ENCODE measurements at places on chromosomes 13 and 19.

GRCh38 chr13:98508280-98508679, 68.6 kb downstream of the STK24 start:
- DNase-seq, result no peak

DNA sequence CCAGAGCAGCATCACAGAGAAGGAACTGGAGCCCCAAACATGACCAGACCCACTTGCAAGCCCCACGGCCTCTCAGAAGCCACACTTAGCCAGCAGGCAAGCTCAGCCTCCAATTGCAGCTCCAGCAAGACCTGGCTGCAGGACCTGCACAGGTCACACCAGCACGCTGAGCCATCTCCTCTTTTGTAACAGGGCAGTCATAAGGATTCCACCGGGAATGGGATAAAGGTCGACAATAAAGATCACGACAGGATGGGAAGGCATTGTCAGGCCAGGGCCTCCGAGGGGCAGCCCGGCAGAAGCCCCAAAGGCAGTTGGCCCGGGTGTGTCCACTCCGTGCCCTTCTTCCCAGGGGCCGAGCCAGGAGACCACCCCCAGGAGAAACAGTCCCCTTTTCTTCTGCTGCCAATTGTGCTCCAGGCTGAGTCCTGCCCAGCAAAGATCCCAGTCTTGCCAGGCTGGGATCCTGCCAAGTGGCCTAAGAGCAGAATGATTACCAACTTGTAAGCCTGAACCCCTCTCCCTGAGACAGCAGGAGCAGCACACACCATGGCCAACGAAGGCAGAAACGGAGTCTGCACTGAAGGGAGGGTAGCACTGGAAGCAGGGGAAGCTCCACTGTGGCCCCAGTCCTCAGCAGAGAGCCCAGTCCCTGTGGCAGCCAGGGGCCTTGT, 12.5 kb downstream of the PEPD start:
- DNase-seq, result no peak

DNA sequence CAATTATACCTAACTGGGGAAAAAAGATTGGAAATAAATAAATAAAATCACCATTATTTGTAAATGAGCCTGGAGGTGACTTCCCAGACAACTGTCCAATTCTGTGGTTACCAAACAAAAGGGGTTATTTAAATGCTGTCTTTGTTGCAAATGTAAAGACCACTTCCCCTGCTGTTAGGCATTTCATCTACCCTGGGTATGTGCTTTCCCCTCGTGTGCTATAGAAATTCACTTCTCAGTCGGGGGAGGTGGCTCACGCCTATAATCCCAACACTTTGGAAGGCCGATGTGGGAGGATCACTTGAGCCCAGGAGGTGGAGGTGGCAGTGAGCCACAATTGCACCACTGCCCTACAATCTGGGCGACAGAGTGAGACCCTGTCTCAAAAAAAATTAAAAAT, 101.9 kb upstream of the AKAP11 start:
- no peak for DNase-seq

- DNase-seq, result no peak
These were observed 26.7 kb upstream of the NPAS1 start for GRCh38 chr19:46992699-46993535.

GRCh38 chr13:36261976-36262375, 35.6 kb downstream of the CCDC169 start:
- DNase-seq, result no peak

DNA sequence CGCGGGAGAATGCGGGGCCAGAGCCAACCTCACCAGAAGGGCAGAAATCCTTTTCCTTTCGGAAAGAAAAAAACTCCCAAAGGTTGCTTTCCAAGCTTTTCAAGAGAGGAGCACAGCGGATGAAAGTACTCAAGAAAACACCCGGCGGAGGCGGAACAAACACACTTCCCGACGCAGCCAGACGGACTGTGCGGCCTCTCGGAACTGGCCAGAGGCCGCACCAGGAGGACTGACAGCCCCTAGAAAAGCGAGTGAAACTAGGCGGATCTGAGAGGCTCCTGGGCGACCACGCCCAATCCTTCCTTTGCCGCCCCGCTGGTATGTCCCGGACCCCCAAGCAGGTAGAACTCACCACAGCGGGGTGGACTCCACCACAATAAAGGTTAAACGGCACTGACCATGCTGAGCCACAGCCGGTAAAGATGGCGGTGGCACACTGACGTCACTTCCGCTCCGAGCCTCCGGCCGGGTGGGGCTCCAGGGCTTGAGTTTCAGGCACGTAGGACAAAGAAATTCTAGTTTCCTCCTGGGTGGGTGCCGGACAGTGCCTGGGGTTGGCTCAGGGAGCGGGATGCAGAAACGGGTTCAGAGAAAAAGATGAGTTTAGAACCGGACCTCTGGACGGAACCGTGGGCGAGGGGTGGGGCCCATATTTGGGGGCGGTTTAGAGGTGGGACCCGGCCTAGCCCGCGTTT, at the start of gene ZNF562:
TSS of gene ZNF562 (minus strand) at position 438 of the 695 bp plus-strand sequence. CDS start 14,356 bp downstream, outside the sequence.
- DNase-seq, result peak; percentile 66

- no peak for DNase-seq
These were observed 54.1 kb downstream of the DNAJC15 start for GRCh38 chr13:43077461-43077860.

DNA sequence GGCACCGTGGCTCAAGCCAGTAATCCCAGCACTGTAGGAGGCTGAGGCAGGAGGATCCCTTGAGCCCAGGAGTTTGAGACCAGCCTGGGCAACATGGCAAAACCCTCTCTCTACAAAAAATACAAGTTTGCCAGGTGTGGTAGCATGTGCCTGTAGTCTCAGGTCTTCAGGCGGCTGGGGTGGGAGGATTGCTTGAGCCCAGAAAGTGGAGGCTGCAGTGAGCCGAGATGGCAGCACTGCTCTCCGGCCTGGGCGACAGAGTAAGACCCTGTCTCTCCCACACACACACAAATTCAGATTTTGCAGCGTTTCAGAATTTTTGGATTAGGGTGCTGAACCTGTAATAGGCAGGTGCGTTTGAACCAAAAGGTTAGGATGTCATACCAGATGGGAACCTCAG, 2.2 kb downstream of the RPS11 start:
- no peak for DNase-seq

DNA sequence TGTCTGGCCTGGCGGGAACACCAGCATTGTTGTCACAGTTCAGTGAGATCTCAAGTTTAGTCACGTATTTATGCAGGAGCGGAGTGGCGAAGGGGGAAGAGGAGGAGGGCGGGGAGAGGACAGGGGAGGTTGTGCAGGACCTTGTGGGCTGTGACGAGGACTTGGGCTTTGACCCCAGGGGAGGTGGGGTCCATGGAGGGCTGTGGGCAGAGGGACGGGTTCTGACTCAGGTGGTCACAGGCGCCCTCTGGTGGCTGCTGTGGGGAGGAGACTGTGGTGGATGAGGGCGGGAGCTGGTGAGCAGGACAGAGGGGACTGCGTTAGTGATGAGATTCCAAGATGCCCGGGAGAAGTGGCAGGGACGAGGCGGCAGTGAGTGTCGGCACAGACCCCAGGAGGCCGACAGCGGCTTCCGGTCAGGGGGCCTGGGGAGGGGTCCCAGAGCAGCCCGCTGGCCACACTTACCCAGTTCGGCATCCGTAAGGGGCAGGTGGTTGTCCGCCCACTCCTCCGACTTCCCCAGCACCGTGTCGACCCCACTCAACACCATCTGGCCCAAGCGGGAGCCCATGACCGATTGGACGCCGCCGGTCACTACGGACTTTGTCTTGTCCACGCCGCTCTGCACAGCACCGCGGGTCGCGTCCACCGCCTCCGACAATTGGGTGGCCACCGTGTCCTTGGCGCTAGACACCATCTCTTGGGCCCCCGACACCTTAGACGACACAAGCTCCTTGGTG, 15.7 kb downstream of the PLIN3 start:
- no peak for DNase-seq

GRCh38 chr19:43820098-43820883, 6.8 kb upstream of the ZNF283 start:
- DNase-seq, result no peak

DNA sequence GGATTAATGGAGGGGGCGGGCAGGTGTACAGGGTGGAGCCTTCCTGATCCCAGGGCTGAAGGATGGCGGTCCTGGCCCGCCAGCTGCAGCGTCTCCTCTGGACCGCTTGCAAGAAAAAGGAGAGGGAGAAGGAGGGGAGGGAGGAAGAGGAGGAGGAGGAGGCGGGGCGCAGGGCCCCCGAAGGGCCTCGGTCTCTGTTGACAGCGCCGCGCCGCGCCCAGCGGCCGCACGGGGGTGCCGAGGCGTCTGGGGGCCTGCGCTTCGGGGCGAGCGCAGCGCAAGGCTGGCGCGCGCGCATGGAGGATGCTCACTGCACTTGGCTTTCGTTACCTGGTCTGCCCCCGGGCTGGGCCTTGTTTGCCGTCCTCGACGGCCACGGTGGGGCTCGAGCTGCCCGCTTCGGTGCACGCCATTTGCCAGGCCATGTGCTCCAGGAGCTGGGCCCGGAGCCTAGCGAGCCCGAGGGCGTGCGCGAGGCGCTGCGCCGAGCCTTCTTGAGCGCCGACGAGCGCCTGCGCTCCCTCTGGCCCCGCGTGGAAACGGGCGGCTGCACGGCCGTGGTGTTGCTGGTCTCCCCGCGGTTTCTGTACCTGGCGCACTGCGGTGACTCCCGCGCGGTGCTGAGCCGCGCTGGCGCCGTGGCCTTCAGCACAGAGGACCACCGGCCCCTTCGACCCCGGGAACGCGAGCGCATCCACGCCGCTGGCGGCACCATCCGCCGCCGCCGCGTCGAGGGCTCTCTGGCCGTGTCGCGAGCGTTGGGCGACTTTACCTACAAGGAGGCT, at the start of gene PPM1N:
TSS of gene PPM1N (plus strand) at position 33 of the 785 bp plus-strand sequence. CDS start at position 63, 30 bp downstream.
- DNase-seq, result no peak

GRCh38 chr13:95209109-95209508, 92.1 kb downstream of the ABCC4 start:
- no peak for DNase-seq

- no peak for DNase-seq
These were observed 19.6 kb upstream of the NFIC start for GRCh38 chr19:3346677-3347353.

GRCh38 chr13:50275392-50276063, 260.3 kb downstream of the KCNRG start:
- DNase-seq, result no peak

DNA sequence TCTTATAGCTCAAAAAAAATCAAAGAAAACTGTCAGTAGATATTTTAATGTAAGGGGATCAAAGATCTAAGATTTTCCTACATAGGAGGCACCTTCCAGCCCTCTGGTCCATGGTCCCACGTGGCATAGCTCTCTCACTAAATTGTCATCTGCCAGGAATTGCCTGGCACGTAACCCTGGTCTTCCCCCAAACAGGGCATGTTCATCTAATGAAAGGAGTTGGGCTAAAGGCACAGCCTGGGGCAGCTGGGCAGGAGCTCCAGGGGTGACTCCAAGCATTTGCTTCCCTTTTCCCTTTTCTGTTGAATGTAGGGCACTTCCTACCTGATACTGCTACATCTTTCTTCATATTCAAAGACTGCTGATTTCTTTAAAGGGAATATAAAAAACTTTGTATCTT, 148.7 kb downstream of the COL4A1 start:
- no peak for DNase-seq

GRCh38 chr13:51328488-51328887, 11.0 kb upstream of the SERPINE3 start:
- DNase-seq, result no peak

GRCh38 chr13:97027162-97027554, 32.9 kb upstream of the OXGR1 start:
- DNase-seq, result no peak

GRCh38 chr19:4596033-4596904, 36.8 kb upstream of the SEMA6B start:
- no peak for DNase-seq

DNA sequence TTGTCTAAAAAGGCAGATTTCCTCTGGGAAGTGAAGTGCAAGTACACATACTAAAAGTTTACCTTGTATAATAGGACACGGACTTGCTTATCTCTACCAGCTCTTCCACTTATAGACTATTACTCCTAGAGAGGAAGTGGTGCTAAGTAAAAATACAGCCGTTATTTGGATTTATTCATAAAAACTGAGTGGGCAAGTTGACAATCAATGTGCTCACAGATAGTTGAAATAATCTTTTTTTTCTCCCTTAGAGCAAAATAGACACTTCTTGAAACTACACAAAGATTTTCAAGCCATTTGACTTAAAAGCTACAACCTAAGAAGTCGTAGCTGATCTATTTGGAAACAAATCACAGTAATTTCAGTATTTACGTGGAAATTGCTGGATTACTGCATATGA, 2584.7 kb upstream of the PCDH20 start:
- DNase-seq, result no peak

GRCh38 chr19:50778906-50779430, 8.7 kb downstream of the GPR32 start:
- DNase-seq, result no peak

DNA sequence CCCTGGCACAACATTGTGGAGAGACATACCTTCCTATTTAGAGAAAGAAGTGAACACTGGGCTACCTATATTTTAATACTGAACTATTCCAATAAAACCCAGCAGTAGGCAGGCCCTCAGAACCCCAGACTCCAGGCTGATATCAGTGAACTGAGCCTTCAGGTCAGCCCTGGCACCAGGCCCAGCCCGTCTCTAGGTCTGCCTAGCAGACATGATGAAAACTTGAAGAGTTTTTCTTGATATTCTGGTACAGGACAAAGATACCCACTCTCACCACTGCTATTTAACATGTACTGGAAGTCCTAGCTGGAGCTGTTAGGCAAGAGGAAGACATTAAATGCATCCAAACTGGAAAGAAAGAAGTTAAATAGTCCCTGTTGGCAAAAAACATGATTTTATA, 396.6 kb upstream of the SPRY2 start:
- no peak for DNase-seq

DNA sequence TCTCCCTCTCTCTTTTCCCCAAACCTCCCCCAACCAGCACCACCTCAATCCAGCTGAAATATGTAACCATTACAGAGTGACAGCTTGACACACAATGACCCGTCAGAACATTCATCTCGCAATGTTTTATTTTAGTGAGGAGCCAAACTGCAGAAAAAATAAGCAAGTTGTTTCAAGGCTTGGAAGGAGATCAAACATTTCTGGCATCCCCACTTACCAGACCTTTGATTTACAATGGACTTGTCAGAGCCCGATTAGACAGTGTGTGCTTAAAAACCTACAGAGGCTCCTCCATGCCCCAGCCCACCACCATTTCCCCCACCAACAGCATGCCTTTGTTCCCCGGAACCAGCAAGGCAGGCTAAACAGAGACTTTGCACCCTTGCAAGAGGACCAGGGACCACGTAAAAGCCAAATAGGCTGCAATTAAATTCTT, 382.8 kb upstream of the ZNF507 start:
- DNase-seq, result no peak

DNA sequence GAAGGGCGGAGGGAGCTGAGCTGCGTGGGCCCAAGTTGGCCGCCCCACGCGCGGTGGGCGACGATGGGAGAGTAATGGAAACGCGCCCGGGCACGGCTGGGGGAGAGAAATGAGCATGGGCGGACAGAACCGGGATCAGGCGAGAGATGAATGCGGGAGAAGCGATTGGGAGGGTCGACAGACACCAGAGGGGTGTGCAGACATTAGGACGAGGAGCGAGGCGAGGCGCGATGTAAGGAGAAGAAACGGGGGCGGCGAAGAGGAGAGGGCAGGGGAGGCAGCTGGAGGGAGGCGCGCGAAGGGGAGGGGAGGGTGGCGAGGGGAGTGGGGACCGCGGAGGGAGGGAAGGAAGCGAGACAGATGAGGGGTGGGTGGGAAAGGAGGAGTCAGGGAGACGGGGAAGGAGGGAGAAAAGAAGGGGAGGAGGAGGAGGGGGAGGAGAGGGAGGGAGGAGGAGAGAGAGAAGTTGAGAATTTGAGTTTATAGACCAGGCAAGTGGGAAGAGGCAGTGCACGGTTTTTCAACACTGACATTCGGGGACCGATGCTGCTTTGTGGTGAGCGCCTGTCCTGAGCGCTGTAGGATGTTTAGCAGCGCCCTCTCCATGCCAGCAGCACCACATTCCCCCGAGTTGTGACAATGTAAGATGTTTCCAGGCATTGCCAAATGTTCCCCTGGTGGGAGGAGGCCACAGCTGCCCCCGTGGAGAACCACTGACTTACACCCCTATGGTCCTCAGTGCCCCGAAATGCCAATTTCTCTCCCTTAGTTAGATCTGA, at the start of gene SHISA7:
TSS of gene SHISA7 (minus strand) at position 256 of the 779 bp plus-strand sequence. CDS start 437 bp downstream, outside the sequence.
- DNase-seq, result no peak

All from pulmonary artery endothelial cell (primary cell).